ENCODE measurements at places on chromosomes 6 and 20.

DNA sequence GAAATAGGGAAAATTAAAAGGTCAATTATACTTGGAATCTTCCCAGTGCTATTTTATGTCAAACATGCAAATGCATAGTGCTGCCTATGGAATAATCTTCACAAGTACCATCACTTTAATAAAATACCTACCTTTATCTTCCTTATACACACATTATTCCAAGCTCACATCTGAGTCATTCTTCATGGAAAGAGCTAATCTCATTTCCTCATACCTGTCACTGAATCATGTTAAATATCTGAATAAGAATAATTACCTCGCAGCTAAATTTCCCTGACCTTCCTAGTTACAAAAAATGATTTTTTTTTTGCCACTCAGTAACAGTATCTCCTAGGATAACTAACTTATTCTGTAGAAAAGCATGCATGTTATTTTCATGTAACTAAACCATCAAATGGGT, 661.4 kb upstream of the HS3ST5 start:
- no peak for DNase-seq

GRCh38 chr6:140581601-140582000, 1207.2 kb upstream of the CITED2 start:
- no peak for DNase-seq

GRCh38 chr6:20892365-20892764, 358.1 kb downstream of the CDKAL1 start:
- no peak for DNase-seq

DNA sequence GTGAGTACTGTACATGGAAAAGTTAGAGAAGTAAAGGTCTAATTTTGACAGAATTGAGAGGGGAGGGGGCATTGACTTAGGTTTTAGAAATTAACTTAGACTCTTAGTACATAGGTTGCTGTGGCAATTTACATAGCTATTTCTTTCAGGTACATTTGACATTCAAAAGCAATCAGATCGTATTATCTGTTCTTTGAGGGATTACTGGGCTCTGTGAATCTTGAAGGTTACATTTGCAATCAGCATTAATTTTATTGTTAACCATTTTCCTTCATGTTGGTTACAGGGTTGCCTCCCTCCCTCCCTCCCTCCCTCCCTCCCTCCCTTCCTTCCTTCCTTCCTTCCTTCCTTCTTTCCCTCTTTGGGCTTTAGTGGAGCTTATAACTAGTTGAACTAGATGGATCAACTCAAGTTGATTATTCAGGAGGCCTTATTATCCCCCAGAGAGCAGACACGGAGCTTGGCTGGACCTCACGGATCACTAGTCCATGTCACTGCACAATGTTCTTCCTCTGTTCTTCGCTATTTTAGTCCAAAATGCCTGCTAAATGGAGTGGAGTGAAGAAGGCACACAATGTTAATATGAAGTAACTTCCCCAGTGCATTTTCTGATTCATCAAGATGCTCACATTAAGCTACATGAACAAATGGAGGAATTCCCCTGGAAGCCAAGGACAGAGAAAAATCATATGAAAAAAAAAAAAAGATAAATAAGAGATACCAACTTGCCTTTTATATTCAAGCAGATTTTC, 87.8 kb downstream of the PLCB4 start:
- DNase-seq = no peak

DNA sequence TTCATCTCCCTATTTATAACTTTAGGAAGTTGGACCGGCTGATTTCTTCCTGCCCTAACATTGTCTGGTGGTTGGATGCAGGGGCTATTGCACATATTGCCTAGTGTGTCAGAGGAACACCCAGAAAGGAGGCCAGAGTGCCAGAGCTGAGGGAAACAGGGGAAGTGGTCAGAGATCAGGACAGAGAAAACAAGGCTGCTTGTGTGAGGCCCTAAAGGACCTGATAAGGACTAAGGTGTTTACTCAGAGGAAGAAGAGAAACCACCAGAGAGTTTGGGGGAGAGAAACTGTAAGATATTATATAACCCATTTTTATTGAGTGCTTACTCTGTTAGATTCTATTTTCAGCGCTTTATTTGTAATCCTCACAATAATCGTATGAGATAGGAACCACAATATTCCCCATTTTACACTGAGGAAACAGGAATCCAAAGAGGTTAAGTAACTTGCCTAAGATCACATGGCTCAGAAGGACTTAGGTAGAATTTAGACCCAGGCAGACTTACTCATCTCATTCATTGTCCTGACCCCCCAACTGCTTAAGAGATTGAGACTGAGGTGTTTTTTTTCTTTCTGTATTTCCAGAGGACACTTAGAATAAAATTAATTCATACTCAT, 54.0 kb upstream of the REV3L start:
- no peak for DNase-seq

- no peak for DNase-seq
Observed at GRCh38 chr6:90086517-90086916, 192.2 kb downstream of the GJA10 start.
